ENCODE measurements at places on chromosomes 4 and X. TPM values are rescaled to one million over a fixed set of nuclear protein-coding genes. Genes with fewer than 3 reads are reported as not detected.

GRCh38 chr4:154354883-154355282 is 136.7 kb downstream of the DCHS2 start:
- no peak for DNase-seq

The MAB21L2 gene
- total RNA-seq, result 2.6 TPM

The PASD1 gene
- 0.48 TPM for total RNA-seq

DNA sequence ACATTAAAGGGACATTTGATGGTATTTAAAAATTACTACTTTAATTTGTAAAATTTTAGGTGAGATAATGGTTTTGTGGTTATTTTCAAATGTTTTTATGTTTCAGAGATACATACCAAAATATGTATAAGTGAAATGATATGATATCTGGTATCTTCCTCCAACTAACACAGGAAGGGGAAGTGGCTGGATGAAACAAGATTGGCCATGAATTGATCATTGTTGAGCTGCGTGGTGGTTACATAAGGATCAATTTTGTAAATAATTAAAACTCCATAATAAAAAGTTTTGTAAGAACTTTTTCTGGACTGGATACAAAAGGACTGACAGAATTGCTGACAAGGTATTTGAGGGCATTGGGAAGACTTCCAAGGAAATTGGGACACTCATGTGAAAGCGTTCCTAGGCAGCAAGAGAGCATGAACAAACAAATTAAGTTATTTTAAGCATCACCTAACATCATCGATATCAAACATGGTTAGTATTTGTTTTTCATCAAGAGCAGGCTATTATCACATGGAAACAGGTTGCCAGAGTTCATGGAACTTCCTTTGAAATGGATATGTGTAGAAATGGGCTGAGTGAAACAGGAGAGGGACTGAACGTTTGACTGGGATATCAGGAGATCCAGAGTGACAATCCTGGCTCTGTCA is 4.4 kb upstream of the PGM2 start:
- no peak for DNase-seq

DNA sequence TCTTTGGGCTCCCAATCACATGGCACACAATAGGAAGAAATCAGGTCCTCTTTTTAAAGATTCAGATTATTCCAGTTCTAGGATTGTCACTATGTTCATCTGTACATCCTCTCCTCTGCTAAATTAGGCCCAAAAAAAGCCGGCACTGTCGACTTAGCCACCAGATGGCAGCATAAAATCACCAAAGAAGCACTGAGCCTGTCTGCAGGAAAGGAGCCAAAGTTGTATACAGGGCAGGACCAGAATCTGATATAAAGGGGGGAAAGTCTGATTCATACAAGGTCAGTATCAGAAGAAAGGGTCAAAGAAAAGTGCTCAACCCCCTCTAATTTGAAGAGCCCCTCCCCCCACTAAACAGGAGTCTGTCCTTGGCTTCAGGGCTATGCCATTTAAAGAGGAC is 292.5 kb downstream of the CHIC1 start:
- peak; percentile 72 for DNase-seq

DNA sequence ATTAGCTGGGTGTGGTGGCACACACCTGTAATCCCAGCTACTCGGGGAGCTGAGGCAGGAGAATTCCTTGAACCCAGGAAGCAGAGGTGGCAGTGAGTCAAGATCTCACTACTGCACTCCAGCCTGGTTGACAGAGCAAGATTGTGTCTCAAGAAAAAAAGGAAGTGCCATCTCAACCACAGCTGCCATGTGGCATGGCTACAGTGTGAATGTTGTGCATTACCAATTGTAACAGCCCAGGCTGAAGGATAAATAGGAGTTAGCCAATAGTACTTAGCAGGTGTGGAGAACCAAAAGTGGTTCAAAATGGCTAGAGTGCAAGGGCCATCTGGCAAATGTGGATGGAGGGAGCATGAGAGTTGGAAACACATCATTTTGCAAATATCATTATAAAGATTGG is 28.9 kb downstream of the SLC25A5 start:
- no peak for DNase-seq

GRCh38 chr4:4820261-4820660 is 39.2 kb upstream of the MSX1 start:
- no peak for DNase-seq

DNA sequence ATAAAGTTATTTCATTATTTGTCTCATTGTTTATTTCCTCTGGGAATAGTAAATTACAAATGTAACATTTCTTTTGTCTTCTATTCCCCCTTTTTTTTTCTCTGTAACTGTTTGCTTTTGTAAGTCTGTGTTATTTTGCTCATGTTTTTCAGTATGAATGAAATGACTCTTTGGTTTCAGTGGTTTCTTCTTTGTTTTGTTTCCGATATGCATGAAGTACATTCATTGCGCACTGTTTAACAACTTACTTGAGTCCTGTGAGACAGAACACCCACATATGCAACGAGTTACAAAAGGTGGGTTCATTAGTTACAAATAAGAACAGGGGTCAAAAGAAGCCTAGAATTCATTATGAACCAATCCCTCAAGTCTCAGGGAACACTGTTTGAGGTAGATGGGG is 175.0 kb upstream of the UGT8 start:
- no peak for DNase-seq

The IL2RG gene
- total RNA-seq, result 0.96 TPM

The SHROOM2 gene
- 9.4 TPM for total RNA-seq

DNA sequence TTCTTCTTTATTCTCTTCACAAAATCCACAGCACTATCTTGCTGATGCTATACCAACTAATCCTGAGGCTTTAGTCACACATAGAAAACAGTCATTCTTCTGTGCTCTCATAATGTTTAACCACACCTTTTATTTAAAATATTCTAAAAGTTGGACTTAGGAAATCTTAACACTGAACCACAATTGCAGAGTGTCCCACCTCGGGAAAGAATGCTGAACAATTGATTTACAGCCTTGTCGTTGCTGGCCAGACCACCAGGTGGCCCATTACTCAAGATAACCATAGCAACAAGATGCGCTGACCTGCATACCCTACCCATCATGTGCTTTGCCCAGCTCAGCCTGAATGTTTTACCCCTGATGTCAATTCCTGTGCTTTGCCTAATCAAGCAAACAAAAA is 100.8 kb downstream of the ARSJ start:
- DNase-seq, result no peak

DNA sequence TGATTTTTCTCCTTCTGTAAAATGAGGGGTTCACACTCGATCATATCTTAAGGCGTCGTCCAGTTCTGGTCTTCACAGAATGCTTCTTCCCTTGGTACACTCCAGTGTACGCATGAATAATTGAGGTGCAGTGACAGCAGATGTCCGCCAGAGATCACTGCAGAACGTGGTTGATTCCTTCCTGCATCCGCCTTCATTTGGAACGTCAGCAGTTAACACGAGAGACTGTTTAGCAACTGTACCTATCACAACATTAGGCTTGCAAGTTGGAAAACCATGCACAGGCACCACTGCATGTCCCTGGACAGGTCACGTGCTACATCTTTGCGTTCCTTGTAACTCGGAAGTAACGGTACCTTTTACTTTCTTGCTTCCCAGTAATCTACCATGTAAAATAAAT is 66.0 kb upstream of the GEMIN8 start:
- peak; percentile 57 for DNase-seq

The MMRN1 gene
- 17.8 TPM for total RNA-seq

GRCh38 chr4:168832763-168833575 is 177.1 kb downstream of the CBR4 start:
- peak; percentile 51 for DNase-seq

GRCh38 chr4:10983885-10984640 is 299.5 kb upstream of the CLNK start:
- peak; percentile 8 for DNase-seq

DNA sequence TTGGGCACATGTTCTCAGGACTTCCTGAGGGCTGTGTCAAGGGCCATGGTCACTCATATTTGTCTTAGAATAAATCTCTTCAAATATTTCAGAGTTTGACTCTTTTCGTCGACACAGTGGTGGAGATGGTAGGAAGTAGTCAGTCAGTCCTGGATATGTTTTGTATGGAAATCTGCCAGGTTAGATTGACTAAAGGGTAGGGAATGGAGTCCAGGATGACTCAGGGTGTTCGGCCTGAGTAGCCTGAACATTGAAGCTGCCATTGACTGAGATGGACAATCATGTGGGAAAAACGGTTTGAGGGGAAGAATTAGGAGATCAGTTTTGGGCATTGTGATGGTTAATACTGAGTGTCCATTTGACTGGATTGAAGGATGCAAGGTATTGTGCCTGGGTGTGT is 177.1 kb upstream of the CENPE start:
- no peak for DNase-seq

DNA sequence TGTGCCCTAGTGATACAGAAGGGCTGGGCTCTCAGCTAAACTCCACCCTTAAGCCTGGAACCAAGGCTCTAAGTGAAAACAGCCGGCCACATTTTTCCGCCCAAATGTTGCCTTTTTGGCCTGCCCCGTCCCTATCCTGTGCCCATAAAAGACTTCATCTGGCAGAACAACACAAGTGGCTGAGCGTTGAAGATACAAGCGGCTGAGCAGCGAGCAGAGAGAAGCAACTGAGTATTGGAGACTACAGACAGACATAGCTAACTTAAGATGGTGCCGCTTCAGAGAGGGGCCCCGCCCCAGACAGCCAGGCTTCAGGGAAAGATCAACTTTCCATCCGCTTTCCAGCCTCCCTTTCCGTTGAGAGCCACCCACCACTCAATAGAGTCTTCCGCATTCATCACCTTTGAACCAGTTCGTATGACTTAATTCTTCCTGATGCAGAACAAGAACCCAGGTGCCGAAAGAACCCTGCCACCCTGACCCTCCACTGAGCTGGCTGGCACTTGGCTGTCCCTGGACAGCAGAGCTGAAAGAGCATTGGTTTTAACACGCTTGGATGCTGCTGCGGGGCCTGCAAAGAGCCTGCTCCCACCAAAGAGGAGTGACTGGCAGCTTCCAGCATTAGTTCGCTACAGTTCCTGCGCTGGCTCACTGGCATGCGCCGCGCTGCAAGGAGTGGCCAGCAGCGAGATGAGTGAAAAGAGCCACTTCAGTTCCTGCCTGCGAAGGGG is 853.2 kb upstream of the INTU start:
- DNase-seq, result no peak

DNA sequence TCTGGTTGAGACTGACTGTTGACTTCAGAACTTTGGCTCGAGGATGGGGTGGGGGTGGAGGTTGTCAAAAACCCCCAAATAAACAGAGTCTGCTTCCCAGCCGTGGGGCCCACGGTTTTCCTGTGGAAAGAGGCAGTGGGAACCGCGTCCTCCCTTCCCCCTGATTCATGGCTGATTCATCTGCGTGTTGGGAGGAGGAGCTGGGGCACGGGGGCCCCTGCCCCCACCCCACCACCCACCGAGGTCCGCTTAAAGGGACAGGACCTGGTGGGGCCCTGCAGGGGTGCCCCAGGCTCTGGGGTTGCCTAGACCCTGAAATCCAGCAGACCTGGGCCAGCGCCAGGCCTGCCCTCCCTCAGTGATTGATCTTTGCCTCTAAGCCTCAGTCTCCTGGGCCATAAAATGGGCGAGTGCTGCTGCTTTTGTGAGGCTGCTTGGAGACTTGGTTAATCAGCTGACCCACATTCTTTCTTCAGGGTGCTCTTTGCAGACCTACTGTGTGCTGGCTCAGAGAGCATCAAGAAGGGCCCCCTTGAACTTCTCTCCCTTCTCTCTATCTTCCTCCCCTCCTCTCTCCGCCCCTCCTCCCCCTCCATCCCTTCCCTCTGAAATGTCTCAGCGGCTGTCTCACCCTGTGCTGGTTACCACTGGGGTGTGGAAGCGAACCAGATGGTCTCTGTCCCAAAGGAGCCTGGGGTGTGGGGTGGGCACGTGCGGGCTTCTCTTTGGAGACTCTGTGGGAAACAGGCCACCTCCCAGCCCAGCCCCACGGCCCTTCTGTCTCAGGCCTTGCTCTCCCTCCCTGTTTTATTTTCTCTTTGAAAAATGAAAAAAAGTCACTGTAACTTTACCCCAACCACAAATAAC is 9.1 kb downstream of the HTRA3 start:
- peak; percentile 84 for DNase-seq

DNA sequence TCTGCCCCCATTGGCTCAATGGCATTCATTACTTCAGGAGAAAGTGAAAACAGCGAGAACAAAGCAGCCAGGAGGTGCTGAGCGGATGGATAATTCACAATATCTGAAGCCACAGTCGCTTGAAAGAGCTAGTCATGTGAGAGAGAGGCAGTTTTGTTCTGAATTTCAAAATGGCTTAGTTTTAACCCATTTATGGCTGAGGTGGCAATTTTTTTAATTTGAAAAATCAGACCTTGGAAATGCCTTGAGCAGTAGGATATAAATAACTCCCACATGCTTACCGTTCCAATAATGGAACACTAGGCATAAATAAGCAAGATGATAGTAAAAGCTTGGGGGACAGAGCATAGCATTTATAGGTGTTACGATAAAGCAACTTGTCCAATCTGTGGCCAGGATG is 56.9 kb upstream of the CBR4 start:
- no peak for DNase-seq

The GRIA2 gene
- total RNA-seq, result 4.1 TPM

DNA sequence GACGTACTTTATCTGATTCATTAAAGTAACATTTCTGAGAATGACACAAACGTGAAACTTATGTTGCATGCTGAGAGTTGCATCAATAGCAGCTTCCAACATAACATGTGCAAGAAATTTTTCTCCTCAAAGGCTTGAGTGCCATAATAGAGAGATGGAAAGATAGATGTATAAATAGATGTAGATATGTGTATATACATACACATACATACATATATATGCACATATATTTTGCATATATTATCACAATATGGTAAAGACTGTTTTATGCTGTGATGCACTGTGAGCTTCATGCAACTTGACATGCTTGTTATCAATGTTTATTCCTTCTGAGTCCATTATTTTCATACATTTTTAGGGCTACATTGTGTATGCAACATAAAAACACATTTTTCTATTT is 270.6 kb upstream of the GALNTL6 start:
- DNase-seq, result no peak

DNA sequence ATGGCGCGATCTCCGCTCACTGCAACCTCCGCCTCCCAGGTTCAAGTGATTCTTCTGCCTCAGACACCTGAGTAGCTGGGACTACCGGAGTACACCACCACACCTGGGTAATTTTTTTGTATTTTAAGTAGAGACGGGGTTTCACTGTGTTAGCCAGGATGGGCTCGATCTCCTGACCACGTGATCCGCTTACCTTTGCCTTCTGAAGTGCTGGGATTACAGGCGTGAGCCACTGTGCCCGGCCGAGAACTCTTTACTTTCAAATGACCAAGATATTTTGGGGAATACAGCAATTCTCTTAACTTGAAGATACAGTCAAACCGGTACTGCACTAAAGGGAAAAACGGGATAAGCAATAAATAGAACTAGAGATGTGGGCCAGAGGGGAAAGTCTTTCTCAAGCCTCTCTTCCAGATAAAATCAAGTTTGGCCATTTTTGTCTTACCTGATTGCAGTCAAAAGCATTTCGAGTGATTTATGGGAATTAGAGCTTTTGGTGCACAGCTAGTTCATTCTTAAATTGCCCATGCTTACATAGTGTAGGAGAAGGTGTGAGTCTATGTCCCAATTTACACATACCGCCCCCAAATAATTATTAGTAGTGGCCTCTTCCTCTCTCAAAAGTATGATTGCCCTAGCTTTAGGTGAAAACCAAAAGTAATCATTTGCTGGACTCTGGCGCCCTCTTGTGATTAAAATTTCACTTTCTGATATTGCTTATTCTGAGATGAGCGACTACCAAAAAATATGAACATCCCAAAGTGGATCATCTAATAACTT is 53.2 kb upstream of the ABCG2 start:
- DNase-seq, result peak; percentile 69

GRCh38 chr4:140808256-140808655 is 52.1 kb upstream of the TBC1D9 start:
- DNase-seq, result no peak

The H2BW2 gene
- total RNA-seq, result not detected

The RLIM gene
- total RNA-seq, result 47.4 TPM

All from umbilical cord (tissue), 2 donors.